ENCODE measurements at places on chromosomes 1 and 21.

GRCh38 chr1:201385299-201385891 is 7.9 kb upstream of the TNNT2 start:
- DNase-seq, result no peak

DNA sequence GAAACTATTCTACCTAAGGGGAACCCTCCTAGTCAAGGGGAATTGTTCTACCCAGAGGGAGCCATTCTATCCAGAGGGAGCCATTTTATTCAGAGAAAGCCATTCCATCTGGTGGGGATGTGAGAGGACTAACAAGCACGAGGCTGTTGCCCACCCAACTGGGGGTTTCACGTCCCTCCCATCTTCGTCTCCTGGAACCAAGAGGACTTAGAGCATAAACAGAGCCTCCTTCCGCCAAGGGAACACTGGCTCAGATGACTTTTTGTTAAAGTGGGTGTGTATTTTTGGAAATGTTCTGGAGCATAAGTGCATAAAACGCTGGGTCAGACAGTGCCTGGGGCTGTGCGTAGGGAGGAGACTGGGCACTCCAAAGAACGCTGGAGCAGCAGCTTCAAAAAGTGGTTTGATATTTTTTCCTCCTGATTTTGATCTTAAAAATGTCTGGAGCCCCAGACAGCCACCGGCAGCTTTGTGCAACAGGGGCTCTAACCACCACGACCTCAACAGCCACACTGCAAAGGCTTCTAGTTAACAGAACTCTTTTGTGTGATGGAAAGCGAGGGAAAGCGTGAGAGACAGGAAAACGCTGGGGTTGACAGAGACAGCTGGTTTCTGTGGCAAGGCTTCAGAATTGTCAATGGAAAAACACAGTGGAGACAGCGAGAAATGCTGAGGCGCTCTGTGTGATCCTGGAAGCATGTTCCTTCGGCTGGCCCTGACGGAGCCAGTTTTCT is 363.6 kb upstream of the CAMK1G start:
- no peak for DNase-seq

GRCh38 chr1:165365341-165365740 is 8.8 kb upstream of the LMX1A start:
- DNase-seq, result no peak

DNA sequence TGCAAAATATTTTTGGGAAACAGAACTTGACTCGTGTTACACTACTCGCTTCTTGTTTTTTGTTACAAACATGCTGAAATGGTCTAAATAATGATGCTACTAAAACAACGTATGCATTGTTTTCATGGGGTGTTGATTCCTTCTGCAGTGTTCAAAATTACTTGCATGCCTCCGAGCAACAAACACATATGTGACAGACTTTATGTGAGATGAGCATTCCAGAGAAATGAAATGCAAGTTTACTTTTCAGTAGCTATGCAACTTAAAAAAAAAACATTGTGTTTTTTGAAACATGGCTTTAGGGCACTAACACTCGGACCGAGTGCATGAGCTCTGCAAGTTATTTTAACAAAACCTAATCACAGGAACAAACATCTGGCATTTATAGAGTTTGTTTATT is 84.8 kb downstream of the CAMTA1 start:
- no peak for DNase-seq

- DNase-seq, result no peak
Observed at GRCh38 chr1:211359876-211360275, 33.2 kb downstream of the TRAF5 start.

DNA sequence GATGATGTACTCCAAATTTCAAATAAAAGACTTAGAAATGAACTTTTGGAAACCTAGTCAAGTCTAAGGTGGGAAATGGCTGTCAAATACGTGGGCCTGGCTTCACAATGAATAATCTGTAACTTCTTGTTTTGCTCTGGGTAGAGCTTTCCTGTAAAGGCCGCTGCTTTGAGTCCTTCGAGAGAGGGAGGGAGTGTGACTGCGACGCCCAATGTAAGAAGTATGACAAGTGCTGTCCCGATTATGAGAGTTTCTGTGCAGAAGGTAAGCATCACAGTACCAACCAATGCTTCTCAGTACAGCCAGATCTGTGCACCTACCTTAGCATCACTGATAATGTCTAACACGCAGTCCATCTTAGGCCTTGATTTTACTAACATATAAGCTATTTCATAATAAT is 73.6 kb downstream of the TPR start:
- DNase-seq, result no peak

All from AG04449 (cell line).